ENCODE measurements at places on chromosomes 2 and 18.

DNA sequence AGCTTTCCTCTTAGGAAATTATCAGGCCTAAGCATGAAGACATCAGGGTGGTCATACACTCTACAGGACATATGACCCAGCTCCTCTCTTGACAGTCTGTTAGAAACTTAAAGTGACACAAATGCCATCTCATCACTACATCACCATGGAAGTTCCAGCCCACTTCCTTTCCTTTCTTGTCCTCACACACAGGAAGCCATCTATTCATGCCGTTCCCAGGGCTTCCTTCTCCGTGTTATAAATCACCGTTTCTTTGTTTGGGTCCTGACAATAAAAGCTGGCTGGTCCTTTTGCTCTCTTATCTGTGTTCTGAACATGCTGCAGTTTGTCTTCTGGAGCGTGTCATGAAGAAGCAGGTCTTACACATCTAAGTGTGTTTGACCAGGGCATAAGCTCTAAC is 692.1 kb upstream of the CELF4 start:
- DNase-seq: no peak

DNA sequence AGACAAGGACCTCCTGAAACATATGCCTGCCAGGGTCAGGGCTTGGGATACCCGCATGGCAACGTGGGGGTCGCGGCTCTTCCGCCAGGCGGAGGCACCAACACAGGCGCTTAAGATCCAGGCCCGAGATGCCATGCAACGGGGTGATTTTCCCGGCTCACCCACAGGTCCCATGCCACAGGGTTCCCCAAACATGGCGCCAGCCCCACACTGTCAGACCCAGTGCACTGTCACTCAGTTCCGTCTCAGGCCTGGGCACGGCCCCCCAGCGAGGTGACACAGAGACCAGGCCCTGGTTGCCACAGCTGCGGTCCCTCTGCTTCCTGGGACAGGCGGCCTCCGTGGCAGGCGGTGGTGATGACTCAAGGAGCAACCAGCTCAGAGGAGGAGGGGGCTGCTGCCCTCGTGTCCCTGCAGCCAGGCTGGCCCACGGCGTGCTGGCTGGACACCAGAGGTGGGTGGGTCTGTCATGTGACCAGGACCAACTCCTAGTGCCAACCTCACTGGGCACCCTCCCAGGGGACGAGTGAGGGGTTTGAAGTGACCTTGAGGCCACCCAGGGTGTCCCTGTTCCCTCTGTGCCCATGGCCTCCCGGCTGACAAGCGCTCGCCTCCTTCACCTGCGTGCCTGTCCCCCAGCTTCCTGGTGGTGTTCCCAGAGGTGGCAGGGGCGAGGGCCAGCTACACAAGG is 4.9 kb downstream of the PDCD1 start:
- no peak for DNase-seq

GRCh38 chr18:38496222-38496793 is 930.7 kb upstream of the CELF4 start:
- no peak for DNase-seq

GRCh38 chr2:229873123-229873581 is 48.7 kb downstream of the TRIP12 start:
- DNase-seq: no peak

DNA sequence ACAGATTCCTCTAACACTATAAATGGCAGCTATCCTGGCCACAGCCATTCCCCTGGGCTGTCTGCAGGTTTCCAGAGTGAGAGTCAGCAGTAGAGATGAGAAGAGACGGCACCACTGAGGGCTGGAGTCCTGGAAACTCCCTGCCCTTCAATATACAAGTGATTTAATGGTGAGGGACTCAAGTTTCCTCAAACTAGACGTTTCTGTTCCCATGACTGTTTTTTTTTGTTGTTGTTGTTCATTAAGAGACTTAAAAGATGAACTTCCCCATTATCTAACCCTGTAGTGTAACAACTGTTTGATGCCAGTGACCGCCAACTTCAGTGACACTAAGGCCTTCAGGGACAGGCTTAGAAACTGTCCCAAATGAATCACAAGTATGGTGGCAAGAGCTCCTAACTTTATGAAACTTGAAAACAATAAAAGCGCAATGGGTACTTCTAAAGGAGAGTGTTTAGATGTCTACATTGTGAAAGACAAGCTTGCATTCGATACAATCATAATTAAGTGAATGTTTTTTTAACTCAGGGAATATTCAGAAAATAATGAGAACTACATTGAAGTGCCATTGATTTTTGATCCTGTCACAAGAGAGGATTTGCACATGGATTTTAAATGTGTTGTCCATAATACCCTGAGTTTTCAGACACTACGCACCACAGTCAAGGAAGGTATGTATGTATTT is 34.0 kb downstream of the IL1R2 start:
- DNase-seq: no peak

GRCh38 chr2:120984046-120984445 is 248.4 kb downstream of the GLI2 start:
- DNase-seq: no peak

- no peak for DNase-seq
Measured at GRCh38 chr2:104745846-104746245, 108.1 kb upstream of the POU3F3 start.

GRCh38 chr18:2933995-2934394 is 78.9 kb downstream of the LPIN2 start:
- DNase-seq: no peak

- DNase-seq: peak; percentile 88
Measured at GRCh38 chr2:10410001-10410822, 37.9 kb downstream of the ODC1 start.

DNA sequence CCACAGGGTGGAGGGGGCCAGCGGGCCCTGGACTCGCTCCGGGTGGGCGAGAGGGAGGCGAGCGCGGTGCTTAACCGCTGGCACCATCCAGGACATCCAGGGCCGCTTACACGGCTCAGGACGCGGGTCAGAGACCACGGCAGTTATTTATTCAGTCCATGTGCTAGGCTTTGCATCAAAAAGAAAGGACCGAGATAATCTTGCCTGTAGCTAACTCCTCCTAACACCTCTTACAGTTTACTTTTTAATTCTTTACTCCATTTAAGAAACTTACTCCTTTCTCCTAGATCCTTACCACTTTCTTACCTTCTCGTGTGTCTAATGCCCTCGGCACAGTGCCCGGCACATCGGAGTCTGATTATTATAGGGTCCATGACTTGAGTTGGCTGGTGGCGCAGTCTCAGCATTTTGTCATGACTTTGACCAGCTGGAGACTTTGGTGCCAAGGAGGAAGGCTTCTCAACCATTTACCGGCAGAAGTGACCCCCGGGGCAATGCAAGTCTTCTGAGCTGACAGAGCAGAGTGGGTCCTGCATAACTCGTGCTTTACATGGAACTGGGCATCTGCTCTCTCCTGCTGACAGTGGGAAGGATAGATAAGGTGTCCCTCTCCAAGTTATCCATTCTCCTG is 503 bp downstream of the ANXA4 start:
- peak; percentile 38 for DNase-seq

- no peak for DNase-seq
Measured at GRCh38 chr2:37865640-37866039, 59.4 kb upstream of the RMDN2 start.

DNA sequence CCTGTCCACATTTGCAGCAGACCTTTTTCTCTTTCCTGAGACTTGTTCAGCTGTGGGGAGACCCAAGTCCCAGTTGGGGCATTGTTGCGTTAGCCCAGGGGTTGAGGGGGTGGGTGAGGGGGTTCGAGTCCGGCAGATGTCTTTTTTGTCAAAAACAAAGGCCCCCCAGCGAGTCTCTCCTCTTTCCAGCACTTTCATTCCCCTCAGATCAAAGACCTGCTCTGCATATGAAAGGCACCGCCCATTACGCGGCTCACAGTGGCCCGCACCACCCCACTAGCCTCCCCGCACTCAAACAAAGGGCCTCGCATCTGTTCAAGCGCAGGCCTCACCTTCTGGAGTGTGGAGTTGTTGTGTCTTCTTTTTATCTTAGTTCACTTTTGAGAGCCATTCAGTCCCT is 25.2 kb downstream of the TRABD2A start:
- DNase-seq: no peak

- no peak for DNase-seq
Measured at GRCh38 chr2:138018866-138019688, 54.8 kb downstream of the HNMT start.

DNA sequence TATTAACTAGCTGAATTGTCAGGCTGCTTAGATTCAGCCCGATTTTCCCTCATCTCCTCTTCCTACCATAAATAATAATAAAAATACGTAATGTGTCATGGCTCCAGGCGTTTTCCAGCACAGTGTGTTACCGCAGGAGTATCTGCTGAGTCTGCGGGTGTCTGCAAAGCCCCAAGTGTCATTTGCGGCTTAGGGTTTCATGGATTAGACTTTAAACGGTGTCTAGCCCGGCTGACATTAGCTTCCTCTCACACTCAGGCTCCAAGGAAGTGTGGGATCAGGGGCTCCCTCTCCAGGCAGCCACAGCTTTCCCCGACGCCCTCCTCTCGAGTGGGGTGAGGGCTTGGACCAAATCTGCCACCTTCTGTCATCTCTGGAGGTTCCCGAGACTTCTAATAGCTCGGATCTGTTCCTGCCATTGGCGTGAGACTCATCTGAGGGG is 14.1 kb upstream of the HOXD1 start:
- DNase-seq: no peak

- DNase-seq: no peak
Measured at GRCh38 chr2:21332993-21333625, 209.3 kb downstream of the TDRD15 start.

- DNase-seq: peak; percentile 4
Measured at GRCh38 chr2:225274751-225275150, 124.8 kb upstream of the NYAP2 start.

GRCh38 chr2:46689993-46690392 is 210.6 kb downstream of the TMEM247 start:
- peak; percentile 56 for DNase-seq

GRCh38 chr2:158748926-158749590 is 46.1 kb upstream of the DAPL1 start:
- peak; percentile 63 for DNase-seq

GRCh38 chr2:88575051-88575450 is 52.2 kb downstream of the EIF2AK3 start:
- no peak for DNase-seq

- no peak for DNase-seq
Measured at GRCh38 chr2:119481501-119482455, 42.5 kb downstream of the SCTR start.

DNA sequence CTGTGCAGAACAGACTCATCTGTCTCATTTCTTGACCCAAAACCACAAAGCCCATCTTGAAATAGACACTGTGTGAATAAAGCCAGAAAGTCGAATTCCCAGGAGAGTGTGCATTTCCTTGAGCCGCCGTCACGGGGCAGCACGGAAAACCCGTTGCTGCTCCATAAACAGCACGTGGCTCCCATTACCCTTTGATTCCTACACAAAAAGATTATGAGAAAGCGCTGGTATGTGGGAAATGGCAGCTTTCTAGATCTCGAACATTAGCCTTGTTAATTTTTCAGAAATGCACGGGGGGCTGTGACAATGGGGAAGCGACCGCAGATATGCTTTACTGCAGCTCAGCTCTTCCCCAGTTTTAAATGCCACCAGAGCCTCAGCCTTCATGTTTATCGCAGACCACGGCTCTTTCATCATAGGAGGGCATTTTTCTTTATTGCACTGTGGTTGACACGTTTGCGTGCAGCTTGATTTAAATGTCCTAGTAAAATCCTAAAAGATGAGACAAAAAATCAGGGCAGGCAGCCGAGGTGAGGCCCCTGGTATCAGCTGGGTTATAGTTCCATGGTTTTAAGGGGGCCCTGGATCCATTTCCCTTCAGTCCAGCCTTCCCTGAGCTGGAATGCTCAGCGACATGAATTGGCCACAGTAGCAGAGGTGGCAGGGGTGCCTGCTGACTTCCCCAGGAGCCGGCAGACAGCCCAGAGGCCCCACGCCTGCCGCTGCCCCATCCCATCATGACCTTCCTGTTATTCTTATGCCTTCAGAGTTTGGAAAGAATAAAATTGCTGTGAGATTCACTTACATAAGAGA is 249.3 kb downstream of the NDUFA10 start:
- DNase-seq: peak; percentile 49

DNA sequence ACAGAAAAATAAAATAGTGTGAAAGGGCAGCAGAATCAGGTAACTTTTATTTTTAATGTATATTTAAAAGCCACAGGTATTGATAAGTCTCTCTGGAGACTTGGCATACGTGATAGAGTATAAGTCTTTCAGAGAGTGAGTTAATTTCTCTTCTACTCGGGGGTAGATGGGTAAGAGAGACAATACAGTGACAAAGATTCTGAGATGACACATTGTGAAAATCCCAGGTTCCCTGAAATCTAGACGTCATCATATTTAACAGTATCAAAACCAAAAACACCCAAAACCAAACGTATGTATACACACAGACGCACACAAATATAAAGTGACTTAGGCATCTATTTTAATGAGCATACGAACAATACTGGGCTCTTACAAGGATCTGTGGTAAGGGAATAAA is 33.3 kb downstream of the NIF3L1 start:
- DNase-seq: no peak

- no peak for DNase-seq
Measured at GRCh38 chr2:52083214-52083613, 1051.3 kb upstream of the NRXN1 start.

GRCh38 chr2:26074676-26075075 is 40.8 kb downstream of the RAB10 start:
- DNase-seq: no peak

GRCh38 chr18:35117372-35117771 is 76.2 kb downstream of the MAPRE2 start:
- no peak for DNase-seq

DNA sequence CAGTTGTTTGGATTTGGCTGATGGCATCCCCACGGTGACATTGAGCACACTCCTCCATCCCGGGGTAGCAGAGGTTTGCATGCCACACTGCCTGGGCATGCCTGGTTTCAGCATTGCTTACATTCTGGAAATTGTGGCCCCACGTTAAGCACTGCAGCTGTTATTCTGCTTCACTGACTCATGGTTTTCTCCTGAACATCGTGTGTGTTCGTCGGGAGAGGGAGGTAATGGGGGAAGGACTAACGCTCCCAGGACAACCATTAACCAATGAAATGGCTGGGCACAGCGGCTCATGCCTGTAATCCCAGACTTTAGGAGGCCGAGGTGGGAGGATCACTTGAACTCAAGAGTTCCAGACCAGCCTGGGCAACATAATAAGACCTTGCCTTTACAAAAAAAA is 28.2 kb upstream of the YWHAQ start:
- peak; percentile 67 for DNase-seq

DNA sequence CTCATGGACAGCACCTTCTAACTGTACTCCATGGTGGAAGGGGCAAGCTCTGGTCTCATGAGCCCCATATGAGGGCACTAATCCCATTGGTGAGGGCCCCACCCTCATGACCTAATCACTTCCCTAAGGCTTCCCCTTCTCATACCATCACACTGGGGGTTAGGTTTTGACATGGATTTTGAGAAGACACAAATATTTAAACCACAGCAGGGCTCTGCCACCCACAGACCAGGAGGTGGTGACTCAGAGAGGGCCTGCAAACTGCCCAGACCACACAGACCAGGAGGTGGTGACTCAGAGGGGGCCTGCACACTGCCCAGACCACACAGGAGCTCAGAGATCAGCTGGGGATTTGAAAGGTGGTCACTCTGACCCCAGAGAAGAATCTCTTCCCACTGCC is 222.0 kb downstream of the KLHL29 start:
- DNase-seq: no peak

- no peak for DNase-seq
Measured at GRCh38 chr2:157565550-157565949, 63.1 kb downstream of the ACVR1C start.

GRCh38 chr2:3481736-3482362 is 37.5 kb downstream of the ADI1 start:
- no peak for DNase-seq

- DNase-seq: no peak
Measured at GRCh38 chr2:237351796-237352195, 62.2 kb downstream of the COL6A3 start.

GRCh38 chr18:56475250-56475649 is 163.1 kb downstream of the TXNL1 start:
- no peak for DNase-seq

- peak; percentile 8 for DNase-seq
Measured at GRCh38 chr18:53458944-53459580, 765.4 kb downstream of the MBD2 start.
